ENCODE measurements at places on chromosomes 5 and 9.

DNA sequence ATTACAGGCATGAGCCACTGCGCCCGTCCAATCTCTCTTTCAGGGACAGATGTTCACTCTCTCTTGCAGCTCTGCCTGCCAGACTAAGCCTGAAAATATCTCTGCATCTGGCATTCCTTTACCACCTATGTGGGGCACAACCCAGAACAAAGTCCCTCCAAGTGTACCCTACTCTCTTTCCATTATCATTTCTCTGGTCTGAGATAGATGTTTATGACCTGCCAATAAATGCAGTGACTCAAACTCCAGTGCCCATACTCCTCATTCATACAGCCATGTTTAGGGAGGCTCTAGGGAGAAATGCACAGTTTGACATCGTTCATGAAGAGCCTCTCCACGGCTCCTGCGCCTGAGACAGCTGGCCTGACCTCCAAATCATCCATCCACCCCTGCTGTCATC lies at the start of gene BTNL3:
Gene BTNL3 (plus strand): TSS at position 255 of the 400 bp plus-strand sequence. CDS start 183 bp downstream, outside the sequence.
- no peak for DNase-seq

- no peak for DNase-seq
Measured at GRCh38 chr9:133998915-133999595, 6.9 kb upstream of the VAV2 start.

DNA sequence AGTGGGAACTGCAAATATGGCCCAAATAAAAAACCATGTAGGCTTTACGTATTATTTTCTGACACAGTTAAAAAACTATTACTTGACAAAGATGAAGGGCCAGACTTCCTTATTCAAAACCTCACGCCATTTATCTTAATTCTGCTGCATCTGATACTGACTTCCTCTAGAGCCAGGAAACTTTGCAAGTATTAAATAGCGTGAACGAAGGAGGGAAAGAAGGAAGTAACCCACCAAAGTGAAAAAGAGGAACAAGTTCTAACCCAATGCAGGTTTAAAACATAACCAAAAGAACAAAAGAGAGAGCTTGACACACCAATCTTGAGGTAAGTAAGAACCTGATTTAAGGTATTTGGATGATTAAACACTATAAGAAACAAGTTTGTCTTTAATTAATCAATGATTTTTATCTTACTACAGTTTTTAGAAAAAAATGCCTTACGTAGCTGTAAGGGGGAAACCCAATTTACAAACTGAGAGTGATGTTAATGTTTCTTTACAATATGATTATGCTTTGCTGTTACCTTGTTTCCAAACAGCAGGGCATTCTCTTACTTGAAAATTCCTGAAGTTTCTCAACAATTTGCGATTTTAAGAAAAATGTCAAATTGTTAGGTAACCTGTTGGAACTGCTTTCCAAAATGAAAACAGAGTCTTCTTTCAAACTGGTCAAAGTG lies at the start of gene GAPT:
Gene GAPT (plus strand): TSS at position 220 of the 677 bp plus-strand sequence. CDS start 3,102 bp downstream, outside the sequence.
- DNase-seq, result no peak

DNA sequence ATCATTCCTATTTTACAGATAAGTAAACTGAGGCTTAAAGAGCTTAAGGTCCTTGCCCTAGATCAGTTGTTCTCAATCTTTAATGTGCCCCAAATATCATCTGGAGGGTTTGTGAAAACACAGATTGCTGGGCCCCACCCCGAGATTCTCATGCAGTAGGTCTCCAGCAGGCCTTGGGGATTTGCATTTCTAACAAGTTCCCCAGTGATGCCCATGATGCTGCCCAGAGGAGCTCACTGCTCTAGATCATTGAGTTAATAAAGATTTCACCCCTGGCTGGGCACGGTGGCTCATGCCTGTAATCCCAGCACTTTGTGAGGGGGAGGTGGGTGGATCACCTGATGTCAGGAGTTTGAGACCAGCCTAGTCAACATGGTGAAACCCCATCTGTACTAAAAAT lies 42.8 kb upstream of the RAD23B start:
- no peak for DNase-seq

- no peak for DNase-seq
Measured at GRCh38 chr9:77819657-77820056, 171.5 kb upstream of the GNA14 start.

DNA sequence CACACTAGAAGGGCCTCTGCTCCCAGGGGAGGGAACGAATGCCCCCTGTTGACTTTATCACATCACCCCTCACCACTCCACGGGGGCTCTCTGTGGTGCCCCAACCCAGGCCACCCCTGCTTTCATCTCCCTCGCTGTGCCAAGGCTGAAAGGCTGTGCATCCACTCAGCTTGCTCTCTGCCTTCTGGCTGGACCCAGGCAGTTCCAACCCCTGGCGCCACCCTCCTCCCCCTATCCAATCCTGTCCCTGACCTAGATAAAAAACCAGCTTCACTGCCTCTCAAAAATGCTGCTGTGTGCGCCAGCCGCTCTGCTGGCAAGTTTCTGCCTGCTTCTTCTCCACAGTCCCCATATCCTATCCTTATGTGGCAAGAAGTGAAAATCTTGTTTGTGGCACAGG lies 22.4 kb upstream of the CORO2A start:
- DNase-seq, result no peak

- no peak for DNase-seq
Measured at GRCh38 chr5:138663561-138663960, 88.4 kb upstream of the HSPA9 start.

GRCh38 chr9:114390952-114391351 lies 3.2 kb upstream of the AKNA start:
- no peak for DNase-seq

GRCh38 chr5:10624206-10624605 lies 60.3 kb downstream of the ANKRD33B start:
- DNase-seq, result no peak

DNA sequence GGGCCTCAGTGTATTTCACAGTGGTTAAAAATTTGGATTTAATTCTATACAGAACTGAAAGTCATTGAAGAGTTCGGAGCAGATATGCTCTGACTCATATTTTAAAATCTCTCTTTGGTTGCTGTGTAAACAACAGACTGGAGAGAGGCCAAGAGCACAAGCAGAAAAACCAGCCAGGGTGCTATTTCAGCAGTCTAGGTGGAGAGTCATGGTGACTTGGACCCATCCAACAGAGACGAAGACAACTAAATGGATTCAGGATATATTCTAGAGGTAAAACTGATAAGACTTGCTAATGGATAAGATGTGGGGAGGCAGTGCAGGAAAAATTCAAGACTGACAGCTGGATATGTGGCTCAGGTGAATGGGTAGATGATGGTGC lies 168.9 kb downstream of the MAPKAP1 start:
- DNase-seq, result no peak

GRCh38 chr9:104923740-104924139 lies 4.2 kb downstream of the ABCA1 start:
- no peak for DNase-seq

DNA sequence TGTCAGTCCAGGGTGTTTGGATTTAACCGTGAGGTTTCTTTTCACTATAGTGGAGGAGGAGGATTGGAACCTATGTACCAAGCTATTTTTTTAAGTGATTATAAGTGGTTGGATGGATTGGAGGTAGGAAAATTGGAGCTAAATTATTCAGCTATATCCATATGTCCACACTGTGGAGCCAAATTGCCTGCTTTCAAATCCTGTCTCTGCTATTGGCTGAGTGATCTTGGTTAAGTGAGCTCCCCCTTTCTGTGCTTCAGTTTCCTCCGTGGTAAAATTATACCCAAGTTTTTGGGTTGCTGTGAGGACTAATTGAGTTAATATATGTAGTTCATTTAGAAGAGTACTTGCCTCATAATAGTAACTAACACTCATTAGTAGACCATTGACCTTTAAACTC lies 2.5 kb downstream of the CENPP start:
- DNase-seq, result no peak

DNA sequence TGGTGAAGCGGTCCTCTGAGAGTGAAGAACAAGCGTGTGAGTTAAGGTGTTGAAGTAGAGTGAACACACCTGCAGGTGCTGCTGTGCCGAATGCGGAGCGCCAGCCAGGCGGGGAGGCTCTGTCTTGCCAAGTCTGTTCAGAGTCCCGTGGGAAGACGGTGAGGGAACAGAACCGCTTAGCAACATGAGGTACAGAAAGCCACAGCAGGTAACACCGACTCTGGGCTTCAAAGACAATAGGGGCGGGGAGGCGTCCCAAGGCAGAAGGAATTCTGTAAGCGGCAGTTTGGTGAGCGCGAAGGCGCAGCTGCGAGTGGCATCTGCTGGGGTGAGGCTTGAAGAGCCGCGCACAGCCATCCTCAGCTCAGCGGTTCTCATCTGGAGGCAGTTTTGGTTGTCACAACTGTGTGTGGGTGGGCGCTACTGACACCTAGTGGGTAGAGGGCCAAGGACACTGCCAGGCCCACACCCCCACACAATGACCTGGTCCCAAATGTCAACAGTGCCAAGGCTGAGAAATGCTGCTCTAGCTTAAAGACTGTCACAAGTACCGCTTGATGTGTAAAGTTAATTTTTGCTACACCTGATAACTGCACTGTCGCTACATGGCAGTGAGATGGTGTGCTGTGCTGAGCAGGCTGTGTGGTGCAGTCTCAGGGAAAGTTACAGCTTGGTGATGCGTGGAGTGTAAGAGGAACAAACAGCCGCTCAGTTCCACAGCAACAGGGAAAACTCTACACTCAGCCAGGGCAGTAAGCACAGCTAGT lies 67.4 kb upstream of the TBC1D9B start:
- no peak for DNase-seq

DNA sequence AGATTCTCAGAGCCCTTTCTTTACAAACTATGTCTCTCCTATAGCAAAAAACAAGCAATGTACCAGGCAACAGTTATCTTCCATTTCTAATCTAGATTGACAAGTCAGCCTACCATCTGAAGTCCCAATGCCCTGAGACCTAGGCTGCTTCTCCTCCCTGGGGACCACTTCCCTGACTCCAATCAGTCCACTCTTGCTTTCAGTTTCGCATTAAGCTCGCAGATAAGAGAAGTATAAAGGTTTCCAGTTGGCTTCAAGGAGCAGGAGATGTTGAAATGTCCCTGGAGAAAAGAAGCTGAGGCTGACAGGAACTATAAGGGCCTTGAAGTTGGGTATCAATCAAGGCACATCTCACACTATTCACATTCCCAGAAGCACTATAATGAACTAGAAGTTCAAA lies 32.3 kb downstream of the ERP44 start:
- no peak for DNase-seq

DNA sequence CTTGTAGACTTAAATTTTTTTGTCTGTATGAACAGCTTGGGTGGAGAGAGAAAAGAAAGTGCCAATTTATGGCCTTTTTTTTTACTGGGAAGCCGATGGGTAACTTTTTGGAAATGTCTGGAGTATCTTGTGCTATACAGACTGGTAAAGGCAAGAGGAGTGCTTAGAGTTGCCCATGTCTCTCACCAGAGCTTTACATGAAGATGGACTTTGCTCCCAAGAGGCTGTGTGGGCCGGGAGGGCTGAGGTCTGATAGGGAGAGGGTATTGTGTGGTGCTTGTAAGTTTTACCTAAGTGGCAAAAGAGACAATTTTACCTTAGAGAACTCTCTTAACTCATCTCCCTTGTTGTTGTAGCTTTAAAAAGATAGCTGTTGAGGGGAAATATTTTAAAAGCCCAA lies 203.2 kb downstream of the SEMA6A start:
- no peak for DNase-seq

GRCh38 chr5:66450988-66451387 lies 145.2 kb upstream of the MAST4 start:
- no peak for DNase-seq

DNA sequence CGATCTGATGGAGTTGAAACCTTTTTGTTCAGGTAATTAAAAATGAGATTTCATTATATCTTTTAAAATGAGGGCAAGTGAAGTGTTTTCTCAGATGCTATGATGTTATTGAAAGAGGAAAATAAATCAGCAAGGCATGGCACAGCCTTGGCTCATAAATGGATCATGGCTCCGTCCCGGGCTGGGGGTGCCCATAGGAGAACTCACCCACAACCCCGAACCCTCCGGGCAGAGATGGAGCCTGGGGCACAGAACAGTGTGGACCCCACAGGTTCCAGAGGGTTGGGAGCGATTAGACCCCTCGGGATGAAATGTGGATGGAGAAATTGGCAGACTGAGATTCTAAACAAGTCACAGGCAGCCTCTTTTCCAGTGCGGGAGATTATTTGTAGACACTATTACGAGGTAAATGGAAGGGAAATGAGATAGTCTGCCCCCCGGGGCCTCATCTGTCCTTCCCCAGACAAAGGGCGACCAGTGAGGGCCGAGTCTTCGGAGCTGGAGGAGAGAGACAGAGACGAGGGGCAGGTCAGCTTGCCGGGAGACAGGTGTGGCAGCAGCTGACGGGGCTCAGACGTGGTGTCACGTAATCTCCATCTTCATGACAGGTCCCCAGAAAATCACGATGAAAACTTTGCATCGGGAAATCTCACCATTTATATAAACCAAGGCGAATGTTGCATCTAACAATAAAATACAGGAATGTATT lies 33.7 kb downstream of the NDUFS6 start:
- DNase-seq, result no peak

DNA sequence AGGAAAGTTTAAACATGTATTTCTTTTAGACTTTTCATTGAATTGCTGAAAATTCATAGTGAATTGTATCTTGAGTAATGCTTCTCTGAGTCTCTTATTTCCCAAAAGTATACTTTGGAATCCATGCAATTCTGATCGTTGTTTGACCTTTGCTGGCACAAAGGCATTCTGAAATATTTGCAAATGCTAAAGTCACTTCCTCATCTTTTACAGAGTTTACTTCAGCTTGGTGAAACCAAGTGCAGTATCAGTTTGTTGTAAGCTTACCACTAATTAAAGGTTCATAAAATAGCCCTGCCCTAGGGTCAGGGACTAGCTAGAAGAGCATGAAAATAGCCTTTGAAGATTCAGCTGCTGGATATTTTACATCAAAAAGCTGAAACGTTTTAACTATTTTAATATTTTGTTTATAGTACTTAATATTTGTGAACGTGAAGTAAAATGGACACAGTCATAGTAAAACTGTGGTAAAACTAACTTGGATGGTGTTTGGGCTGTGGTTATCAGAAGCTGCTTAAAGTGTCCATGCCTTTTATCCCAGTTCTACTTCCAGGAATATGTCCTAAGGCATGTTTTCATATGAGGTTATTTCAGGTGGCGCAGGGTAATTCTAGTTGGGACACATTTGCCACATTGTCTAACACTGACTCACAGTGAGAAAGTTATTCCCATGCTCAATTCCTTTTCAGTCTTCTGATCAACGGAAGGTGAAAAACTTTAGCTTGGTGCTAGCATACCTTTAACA lies 45.3 kb downstream of the SLC22A5 start:
- DNase-seq, result no peak

DNA sequence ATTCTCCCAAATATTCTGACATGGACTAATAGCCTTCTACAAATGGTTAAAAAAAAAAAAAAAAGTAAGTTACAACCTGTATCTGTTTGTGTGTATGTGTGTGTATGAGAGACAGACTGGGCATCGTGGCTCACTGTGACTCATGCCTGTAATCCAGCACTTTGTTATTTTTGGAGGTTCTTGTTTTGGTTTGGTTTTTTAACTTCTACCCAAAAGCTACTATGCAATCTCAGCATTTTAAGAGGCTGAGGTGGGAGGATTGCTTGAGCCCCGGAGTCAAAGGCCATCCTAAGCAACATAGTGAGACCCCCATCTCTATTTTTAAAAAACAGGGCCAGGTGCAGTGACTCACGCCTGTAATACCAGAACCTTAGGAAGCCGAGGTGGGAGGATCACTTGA lies 17.6 kb upstream of the HAVCR1 start:
- DNase-seq, result no peak

Data from stimulated activated CD8-positive, alpha-beta memory T cell treated with anti-CD3 and anti-CD28 coated beads, Interleukin-4, amount 100 ng/mL, for 24 hours (primary cell).